ENCODE measurements at places on chromosomes 7 and 10. TPM values are rescaled to one million over a fixed set of nuclear protein-coding genes. Genes with fewer than 3 reads are reported as not detected.
A peak's percentile ranks its signal among the peaks of the same experiment; 100 is the strongest.

Gene HOXA3
- not detected for total RNA-seq

Gene MOGAT3
- not detected for total RNA-seq

Gene CDCA7L
- total RNA-seq: 14.4 TPM

Gene SORBS1
- total RNA-seq: 1.4 TPM

Gene TMEM213
- not detected for total RNA-seq

Gene TMEM176A
- not detected for total RNA-seq

Gene DRGX
- total RNA-seq: not detected

Gene OR2A7
- total RNA-seq: not detected

Gene LRRC4
- 0.07 TPM for total RNA-seq

DNA sequence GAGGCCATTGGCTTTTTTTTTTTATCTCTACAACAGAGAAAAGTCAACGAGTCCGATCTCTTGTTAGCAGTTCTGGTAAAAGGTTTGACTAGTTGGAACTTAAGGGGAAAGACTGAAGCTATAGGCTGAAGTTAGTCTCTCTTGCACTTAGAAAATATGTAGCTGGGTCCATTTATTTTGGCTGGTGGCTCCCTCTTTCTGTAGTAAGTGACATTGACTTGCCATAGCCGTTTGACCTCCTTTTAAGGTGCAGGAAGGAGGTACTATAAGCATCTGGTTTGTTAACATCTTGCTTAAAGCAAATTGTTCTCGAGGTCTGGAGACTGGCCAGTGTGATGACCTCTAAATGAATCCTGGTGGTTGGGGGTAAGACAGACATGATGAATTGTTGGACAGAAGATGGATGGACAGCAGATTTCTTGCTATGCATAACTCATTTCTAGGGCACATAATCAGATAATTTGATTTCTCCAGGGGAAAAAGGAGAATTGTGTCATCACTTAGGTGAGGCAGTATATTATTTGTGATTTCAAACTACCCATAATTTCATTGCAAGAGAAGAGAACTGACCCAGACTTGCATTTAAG is 356.3 kb upstream of the GALNT17 start:
- peak overlapping the region; percentile 70 for H3K4me3 ChIP-seq
- DNase-seq: no peak
- peaks cover 32% of the 10 kb centered on the region for H3K36me3 ChIP-seq
- H3K4me1 ChIP-seq: peaks cover 34% of the 10 kb centered on the region

DNA sequence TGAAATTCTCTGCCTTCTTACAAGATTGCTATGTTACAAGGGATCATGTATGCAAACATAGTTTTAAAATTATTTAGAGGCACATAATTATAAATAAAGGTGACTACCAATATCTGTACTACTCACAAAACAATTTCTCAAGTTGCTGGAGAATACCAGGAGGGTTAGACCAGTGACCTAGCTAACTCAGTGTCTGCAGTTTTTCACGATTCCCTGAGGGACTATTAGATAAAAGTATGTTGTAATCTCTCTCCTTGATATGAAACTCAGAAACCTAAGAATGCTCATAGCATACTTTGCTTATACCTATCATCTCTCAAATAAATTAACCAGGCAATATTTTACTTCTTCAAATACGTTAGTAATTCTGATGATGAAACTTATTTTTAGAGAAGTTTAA is 534.0 kb upstream of the ANKRD30A start:
- H3K36me3 ChIP-seq: no peaks in the 10 kb centered on the region
- no peak overlapping the region for H3K4me3 ChIP-seq
- H3K27me3 ChIP-seq: no peaks in the 10 kb centered on the region

GRCh38 chr7:136728945-136729344 is 139.5 kb upstream of the CHRM2 start:
- H3K4me1 ChIP-seq: no peaks in the 10 kb centered on the region
- no peaks in the 10 kb centered on the region for H3K27me3 ChIP-seq
- H3K36me3 ChIP-seq: peaks cover 6% of the 10 kb centered on the region
- no peak overlapping the region for H3K27ac ChIP-seq
- DNase-seq: no peak
- no peak overlapping the region for H3K4me3 ChIP-seq

- no peak overlapping the region for H3K4me3 ChIP-seq
- H3K36me3 ChIP-seq: peaks cover 28% of the 10 kb centered on the region
- H3K27ac ChIP-seq: no peak overlapping the region
- no peak for DNase-seq
- H3K4me1 ChIP-seq: peaks cover 4% of the 10 kb centered on the region
Measured at GRCh38 chr7:135184254-135184841, 13.8 kb upstream of the CYREN start.

- H3K4me1 ChIP-seq: no peaks in the 10 kb centered on the region
Measured at GRCh38 chr10:47425813-47426419, 41.8 kb upstream of the ZNF488 start.

- DNase-seq: no peak
- H3K27me3 ChIP-seq: peaks cover 2% of the 10 kb centered on the region
- no peaks in the 10 kb centered on the region for H3K4me1 ChIP-seq
Measured at GRCh38 chr10:89515031-89515841, 20.2 kb downstream of the SLC16A12 start.

- no peaks in the 10 kb centered on the region for H3K4me1 ChIP-seq
- H3K4me3 ChIP-seq: no peak overlapping the region
- DNase-seq: no peak
- H3K27ac ChIP-seq: no peak overlapping the region
Measured at GRCh38 chr7:72335561-72336381, 76.4 kb downstream of the CALN1 start.

- H3K4me3 ChIP-seq: no peak overlapping the region
- no peak overlapping the region for H3K27ac ChIP-seq
- no peaks in the 10 kb centered on the region for H3K4me1 ChIP-seq
- DNase-seq: no peak
- no peaks in the 10 kb centered on the region for H3K36me3 ChIP-seq
Measured at GRCh38 chr7:151143261-151144015, 24.1 kb downstream of the GBX1 start.

DNA sequence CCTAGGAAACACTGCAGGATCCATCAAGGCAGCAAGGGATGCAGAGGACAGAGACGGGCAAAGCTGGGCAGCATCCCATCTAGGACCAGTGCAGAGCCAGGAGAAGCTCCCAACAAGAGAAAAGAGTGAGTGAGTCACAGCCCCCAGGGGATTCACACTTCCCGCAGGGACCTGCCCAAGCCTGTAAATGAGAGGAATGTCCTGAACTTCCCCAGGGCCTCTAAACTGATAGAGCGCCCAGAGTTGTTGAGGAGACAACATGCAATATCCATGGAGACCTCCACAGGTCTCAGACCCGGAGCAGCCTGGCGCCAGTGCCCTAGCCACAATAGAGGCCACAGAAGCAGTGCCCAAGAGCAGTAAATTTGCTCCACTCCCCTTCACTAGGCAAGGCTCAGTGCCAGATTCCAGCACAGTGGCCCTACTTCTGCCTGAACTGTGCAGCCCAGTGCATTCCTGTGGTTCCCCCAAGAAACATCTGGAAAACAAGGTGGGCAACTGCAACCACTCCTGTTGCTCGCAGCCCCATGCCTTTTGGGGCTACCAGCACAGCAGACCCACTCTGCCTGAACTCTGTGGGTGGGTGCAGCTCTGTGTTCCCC is 567.5 kb downstream of the POM121L12 start:
- no peak for DNase-seq
- peaks cover 17% of the 10 kb centered on the region for H3K36me3 ChIP-seq
- H3K27ac ChIP-seq: no peak overlapping the region
- no peaks in the 10 kb centered on the region for H3K27me3 ChIP-seq

- DNase-seq: no peak
- peak overlapping the region; percentile 44 for H3K27ac ChIP-seq
- H3K4me1 ChIP-seq: peaks cover 14% of the 10 kb centered on the region
- no peaks in the 10 kb centered on the region for H3K27me3 ChIP-seq
- H3K36me3 ChIP-seq: no peaks in the 10 kb centered on the region
Measured at GRCh38 chr10:133056651-133057178, 31.0 kb upstream of the ADGRA1 start.
